Uterine smooth muscle cell (primary cell): ENCODE measurements at places on chromosomes 1 and 21. TPM values are rescaled to one million over a fixed set of nuclear protein-coding genes. Genes with fewer than 3 reads are reported as not detected.

C1orf174 gene
- 35.0 and 46.6 TPM in 2 replicates for total RNA-seq

ADGRL4 gene
- total RNA-seq = 3.7 and 6.2 TPM in 2 replicates

TFF2 gene
- not detected in 2 replicates for total RNA-seq

HSPA6 gene
- total RNA-seq = 1.9 and 4.6 TPM in 2 replicates

RGSL1 gene
- not detected in 2 replicates for total RNA-seq

BRDT gene
- total RNA-seq = not detected in 2 replicates

ARHGEF11 gene
- total RNA-seq = 31.0 and 34.0 TPM in 2 replicates

CDC42BPA gene
- 66.0 and 74.0 TPM in 2 replicates for total RNA-seq

SLC19A1 gene
- 5.2 and 9.3 TPM in 2 replicates for total RNA-seq

AQP10 gene
- total RNA-seq = under 0.01 TPM in 1 of 2 replicates, not detected in the other
